ENCODE measurements at places on chromosomes 11 and 22.

DNA sequence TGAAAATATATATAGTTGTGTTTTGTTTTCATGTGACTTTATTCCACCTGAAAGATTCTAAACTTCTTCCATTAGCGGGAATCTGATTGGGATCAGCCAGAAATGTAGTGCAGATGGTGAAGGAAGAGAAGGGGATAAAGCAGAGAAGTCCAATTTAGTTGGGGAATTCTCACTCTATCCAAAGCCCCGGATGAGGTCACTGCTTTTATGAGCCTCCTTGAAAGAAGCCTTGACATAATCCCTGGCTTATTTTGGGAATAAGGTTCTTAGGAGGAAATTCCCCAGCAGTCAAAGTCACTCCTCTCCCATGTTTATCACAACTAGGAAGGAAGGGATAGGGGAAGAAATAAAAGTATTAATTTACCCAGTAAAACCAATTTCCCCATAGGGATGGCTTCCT, 41.1 kb downstream of the OSBP start:
- DNase-seq = no peak

DNA sequence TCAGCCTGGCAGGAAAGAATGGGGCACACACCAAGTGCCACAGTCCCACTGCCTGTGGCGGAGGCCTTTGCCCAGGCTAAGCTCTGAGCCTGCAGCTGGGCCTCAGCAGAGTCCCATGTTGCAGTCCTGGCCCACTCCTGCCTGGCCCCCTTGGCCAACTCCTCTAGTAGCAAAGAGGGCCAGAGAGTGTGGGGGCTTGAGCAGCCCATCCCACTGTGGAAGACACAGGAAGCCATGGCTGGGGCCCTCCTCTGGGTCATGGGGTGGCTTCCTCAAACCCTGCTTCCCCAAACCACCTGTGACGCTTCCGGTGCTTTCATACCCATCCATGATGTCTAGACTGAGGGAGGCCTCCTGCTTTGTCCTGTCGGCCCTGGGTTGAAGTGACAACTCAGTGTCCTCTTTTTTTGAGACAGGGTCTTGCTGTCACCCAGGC, 5.8 kb downstream of the RPS19BP1 start:
- DNase-seq = no peak

GRCh38 chr22:22759371-22759770, 115.0 kb downstream of the GGTLC2 start:
- no peak for DNase-seq

- no peak for DNase-seq
Measured at GRCh38 chr22:21703684-21704316, 31.8 kb downstream of the YPEL1 start.

- DNase-seq = no peak
Measured at GRCh38 chr22:50605002-50605612, 4.5 kb downstream of the MAPK8IP2 start.

GRCh38 chr11:106727256-106727655, 291.0 kb downstream of the GUCY1A2 start:
- DNase-seq = no peak

DNA sequence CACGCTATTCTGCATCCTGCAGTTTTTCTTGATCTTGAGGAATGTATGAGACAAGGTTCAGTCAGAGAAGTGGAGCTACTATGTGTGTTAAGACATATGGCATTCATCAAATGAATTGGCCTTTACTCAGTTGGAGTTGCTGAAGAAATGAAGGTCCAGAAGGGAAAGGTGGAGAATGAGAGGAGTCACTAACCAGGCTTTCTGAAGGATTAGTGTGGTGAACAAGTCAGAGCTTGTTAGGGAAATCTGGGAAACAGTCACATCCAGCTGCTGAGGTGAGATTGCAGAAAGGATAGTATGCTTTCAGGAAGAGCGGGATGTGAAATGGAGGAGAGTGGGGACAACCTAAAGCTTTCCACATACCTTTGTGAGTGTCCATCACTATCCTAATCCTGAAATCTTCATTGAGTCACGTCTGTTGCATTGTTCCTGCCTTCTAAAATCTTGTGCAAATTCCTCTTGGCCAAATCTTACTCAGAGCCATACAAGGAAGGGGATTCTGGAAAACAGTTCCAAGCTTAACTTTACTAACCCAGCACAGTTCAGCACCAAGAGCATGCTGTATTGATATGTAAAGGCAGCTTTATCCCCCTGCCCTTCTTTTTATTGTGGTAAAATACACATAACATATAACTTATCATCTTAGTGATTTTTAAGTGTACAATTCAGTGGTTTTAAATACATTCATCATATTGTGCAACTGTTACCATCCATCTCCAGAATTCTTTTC, 11.4 kb upstream of the PITPNB start:
- no peak for DNase-seq

- no peak for DNase-seq
Measured at GRCh38 chr11:69969890-69970784, 108.0 kb upstream of the ANO1 start.

DNA sequence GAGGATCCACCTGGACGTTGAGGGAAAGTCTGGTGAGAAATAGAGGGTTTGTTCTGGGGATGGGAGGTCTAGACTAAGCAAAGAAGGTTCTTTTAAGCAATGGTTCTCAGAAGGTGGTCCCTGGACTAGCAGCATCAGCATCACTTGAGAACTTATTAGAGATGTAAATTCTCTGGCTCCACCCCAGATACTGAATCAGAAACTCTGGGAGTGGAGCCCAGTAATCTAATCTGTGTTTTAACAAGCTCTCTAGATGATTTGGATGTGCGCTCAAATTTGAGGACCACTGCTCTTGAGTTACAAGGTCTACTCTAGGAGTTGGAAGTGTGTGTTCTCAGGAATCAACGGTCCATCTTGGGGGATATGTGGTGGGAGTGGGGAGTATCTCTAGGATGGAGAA, 3.3 kb upstream of the ABCG4 start:
- no peak for DNase-seq

- DNase-seq = no peak
Measured at GRCh38 chr11:35180317-35181233, 41.6 kb downstream of the CD44 start.

GRCh38 chr11:64638829-64639228, 47.8 kb downstream of the SLC22A12 start:
- no peak for DNase-seq

- DNase-seq = no peak
Measured at GRCh38 chr11:121109916-121110586, 9.0 kb downstream of the TECTA start.

- no peak for DNase-seq
Measured at GRCh38 chr11:27029966-27030365, 10.6 kb upstream of the BBOX1 start.

DNA sequence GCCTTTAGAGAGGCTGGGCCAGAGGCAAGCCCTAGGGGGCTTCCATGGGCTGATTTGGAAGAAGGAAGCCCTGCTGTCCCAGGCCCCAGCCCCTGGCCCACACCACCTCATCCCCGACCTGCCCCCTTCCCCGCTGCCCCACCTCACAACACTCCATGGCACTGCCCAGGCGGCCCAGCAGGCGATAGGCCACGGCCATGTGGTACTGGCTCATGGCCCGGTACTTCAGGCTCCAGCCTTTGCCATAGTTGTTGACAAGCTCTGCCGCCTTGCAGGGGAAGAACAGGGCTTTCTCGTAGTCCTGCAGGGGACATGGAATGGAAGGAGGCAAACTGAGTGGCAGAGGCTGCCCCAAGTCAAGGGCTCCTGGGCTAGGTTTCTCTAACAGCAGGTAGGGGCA, 6.4 kb downstream of the RAPSN start:
- no peak for DNase-seq

DNA sequence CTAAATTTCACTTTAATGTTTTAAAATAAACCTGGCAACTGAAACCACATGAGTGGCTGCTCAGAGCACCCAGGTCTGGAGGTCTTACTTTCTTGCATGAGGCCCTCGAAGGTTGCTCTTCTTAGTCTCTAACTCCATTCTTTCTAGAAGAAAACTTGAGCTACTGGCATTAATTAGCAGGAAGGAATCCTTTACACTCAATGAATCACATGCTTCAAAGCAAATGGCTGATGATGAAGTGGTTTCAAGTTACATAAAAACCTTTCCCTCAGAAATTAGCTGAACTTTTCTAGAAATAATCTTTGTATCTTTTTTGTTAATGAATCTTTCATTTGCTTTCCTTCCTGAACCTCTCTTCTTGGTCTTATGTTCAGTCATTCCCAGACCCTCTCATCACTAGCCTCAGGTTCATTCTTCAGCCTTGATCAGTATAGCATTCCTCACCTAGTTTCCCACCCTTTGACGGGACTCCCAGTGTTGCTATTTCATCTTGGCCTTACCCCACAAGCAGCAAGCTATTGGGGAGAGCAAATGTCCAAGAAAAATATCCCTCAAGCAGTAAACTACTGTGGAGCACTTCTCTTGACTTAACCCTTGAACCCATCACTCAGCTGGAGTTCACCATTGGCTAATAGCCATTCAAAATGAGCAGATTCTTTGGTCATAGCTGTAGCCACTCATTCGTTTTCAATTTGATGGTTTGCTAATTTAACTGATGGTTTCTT, 75.1 kb downstream of the INSC start:
- no peak for DNase-seq

Data from stimulated activated CD8-positive, alpha-beta memory T cell treated with anti-CD3 and anti-CD28 coated beads, Interleukin-12 subunit alpha, Interleukin-12 subunit beta, amount 100 ng/mL, for 1 hour (primary cell).